ENCODE measurements at places on chromosomes 3 and 15. TPM values are rescaled to one million over a fixed set of nuclear protein-coding genes. Genes with fewer than 3 reads are reported as not detected.

The PDZRN3 gene
- total RNA-seq, result 13.2 TPM

The ZNF660 gene
- 5.3 TPM for total RNA-seq

The CTXND1 gene
- total RNA-seq, result 2.8 TPM

DNA sequence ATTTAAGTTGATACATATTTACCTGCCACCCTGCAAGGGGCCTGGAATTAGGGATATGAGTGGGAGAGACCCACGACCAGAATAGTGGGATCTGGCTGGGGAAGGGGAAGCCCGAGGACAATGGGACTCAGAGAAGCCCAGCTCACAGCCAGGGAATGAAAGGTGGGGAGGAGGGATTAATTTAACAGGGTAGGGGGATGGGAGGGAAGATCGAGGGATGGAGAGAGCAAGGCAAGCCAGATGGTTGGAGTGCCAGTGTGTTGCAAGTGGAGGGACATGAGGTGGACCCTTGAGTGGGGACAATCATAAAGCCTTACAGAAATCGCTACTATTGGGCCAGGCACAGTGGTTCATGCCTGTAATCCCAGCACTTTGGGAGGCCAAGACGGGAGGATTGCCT lies 4.4 kb upstream of the GNAI2 start:
- DNase-seq, result no peak

DNA sequence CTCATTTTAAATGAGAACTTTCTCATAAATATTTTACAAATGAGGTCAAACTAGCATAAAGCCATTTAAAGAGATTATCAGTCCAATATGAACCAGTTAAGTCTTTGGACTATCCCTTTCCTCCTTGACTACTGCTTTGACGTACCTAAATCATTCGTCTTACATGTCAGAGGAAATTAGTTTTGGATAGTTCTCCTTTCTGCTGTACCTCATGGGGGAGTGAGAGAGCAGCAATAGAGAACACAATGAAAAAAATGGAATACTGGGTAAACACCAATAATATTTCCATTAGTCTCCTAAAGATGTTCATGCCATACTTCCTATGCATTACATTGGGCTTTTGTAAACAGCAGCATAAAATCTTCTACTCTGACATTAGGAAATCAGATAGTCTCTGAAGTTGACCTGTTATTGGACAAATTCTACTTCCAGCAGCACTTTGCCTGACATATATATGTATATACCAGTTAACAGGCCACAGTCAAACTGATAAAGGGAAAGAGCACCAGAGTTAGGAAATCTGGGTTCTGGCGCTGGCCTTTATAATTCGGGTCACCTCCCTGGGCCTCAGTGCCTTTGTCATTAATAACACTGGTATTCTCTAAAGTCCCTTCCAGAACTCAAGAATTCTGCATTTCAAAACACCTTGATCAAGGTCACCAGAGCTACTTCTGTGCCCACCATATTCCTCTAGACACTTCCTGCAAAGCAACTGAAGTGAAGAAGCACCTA lies 26.8 kb downstream of the TIMMDC1 start:
- DNase-seq, result no peak

DNA sequence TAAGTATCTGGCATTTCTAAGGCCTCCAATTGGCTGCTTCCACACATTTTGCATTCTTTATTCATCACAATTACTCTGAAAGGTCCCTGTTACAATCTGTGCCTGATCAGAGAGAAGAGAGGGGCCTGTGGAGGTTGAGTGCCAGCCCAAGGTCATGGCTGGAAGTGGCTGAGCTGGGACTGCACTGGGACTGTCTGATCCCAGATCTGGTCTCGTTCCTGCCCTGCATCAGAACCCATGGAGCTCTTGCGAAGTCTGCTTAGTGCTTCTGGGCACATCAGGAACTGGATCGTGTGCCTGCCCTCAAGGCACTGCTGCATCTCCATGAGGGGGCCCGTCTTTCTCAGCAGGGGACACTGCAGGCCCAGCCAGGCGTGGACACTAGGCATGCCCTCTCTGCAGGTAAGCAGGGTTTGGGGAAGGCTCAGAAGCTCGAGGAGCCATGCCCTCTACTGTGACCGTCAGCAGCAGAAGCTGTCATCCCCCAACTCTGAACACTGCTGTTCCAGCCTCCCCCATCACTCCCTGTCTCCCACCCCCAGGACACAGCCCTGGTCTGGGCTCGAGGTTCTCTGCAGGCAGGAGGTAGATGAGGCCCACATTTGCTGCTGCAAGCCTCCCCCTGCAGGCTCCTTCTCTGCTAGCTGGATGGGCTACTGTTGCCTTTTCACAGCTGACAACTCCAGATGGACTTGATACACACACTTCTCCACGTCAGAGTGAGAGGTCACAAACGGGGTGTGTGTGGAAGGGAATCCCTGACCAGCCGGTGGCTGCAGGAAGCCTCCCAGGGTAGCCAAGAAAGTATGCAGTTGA lies 96.5 kb upstream of the PRR23E start:
- DNase-seq, result no peak

DNA sequence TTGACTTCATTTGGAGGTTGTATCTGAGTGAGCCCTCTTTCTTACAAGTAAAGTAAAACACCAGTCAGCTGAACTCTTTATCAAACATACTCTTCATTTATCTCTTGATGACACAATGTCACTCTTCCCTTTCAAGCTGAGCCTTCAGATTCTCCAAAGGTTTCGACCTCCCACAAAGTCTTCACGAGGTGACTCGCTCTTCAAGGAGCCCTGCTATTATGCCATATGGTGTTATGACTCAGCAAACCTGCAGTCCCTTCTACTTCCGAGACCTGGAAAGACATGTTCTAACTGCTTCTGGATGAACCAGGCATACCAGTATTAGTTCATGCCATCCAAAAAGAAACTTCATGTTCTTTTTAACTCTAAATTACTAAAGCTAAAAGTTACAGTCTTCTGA lies 23.1 kb downstream of the AADAC start:
- DNase-seq, result no peak

GRCh38 chr3:172561897-172562640 lies 38.8 kb upstream of the TNFSF10 start:
- DNase-seq, result no peak
